ENCODE measurements at places on chromosomes 16 and 17.

DNA sequence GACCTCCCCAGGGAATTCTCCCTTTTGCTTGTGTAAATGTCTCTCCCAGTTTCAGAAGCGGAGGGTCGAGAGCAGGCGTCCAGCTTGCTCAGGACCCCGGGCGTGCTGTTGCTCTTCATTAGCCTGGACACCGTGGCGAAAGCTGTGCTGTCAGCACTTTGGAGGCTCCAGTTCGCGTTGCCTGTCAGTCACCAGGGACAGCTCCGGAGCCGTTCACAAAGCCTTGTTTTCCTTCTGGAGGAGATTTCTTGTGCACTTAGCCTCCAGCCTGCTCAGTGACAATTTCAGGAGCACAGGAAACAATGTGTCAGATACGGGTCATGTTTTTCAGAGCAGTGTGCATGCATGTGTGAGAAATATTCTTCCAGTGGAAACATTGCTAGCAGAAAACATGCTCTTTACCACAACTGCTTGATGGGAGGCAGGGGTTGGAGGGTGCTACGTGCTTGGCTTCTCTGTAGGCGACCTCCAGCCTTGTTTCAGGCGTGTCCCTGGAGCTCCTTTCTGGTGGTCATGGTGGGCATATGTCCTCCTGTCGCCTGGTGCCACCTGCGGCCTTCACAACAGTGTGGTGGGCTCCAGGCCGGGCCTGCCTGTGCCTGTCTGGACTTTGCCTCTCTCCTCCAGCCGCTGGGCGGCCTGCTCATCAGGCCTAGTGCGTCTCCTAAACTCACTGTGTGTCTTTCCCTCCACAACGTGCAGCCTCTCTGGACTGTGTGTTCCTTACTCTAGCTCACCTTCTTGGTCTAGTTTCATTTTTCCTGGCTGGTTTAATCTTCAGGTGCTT lies 29.0 kb downstream of the ZNF750 start:
- DNase-seq: no peak

- no peak for DNase-seq
Observed at GRCh38 chr16:75921281-75921680, 195.0 kb upstream of the CPHXL start.

DNA sequence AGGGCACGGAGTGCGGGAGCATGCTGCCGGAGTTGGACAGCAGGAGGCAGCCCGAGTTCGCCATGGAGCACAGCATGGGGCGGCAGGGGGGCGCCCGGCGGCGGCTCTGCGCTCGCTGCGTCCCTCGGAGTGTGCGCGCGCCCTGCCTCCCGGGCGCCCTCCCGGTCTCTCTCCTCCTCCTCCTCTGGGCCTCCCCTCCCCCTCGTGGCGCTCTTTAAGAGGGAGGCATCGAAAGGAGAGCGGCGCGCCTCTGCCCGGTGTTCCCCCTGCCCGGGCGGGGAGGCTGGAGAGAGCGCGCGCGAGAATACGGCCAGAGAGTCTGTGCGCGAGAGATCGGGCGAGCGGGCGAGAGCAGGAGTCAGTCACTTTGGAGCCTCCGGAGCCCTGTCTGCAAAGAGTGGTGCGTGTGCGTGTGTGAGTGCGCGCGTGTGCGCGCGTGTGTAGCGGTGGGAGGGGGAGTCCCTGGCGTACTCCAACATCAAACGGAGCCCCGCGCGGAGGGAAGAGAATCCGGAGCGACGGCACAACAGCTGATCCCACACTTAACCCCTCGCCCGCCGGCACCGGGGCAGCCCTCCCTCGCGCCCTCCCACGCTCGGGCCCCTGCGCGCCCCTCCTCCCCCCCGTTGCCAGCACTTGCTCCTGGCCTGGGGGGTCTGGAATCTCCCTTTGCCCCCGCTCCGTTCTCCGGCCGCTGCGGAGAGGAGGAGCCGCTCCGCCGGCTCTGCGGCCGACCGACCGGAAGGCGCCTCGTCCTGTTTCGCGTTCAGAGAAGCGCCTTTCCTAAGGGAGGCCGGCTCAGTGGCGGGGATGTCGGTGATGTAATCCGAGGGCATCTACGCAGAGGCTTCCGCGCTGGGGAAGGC lies 108.9 kb downstream of the ENGASE start:
- DNase-seq: no peak

- DNase-seq: no peak
Observed at GRCh38 chr16:1877804-1878203, 5.8 kb upstream of the MEIOB start.

DNA sequence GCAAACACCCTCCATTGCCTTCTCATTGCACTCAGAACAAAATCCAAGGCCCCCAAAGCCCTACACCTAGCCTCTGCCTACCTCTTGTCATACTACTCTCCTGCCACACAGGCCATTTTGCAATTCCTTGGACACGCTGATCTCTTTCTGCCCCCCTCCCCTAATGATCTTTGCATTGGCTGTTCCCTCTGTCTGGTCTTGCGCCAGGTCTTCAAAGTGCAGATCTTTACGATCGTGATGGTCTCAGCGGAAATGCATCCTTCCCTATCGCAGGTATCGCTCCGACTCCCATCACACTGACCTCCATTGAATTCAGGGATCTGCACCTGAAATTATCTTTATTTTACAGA lies 777 bp upstream of the MOSMO start:
- DNase-seq: no peak

GRCh38 chr16:6122401-6122800 lies 1024.8 kb upstream of the EEF2KMT start:
- DNase-seq: no peak

GRCh38 chr17:8700546-8700945 lies 44.1 kb downstream of the CCDC42 start:
- no peak for DNase-seq

GRCh38 chr16:46918905-46919792 lies 35.0 kb downstream of the GPT2 start:
- no peak for DNase-seq

DNA sequence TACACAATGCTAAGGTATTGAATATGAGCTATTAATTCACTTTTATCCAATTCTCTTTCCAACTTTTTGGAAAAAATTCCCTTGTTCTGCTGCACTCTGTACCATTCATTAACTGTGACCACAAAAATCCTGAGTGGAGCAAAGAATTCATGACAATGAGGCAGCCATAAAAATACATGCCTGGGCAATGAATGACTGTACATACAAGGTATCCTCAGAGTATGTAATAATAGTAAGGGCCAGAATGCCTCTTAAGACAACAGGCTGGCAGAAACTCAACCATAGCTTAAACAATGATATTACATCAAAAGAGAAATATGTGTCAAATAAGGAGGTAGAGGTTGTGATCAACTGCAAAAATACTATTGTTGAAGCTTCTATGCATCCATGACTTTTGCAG lies 74.7 kb upstream of the CA10 start:
- DNase-seq: no peak

GRCh38 chr16:80731915-80732314 lies 72.5 kb downstream of the CDYL2 start:
- no peak for DNase-seq

DNA sequence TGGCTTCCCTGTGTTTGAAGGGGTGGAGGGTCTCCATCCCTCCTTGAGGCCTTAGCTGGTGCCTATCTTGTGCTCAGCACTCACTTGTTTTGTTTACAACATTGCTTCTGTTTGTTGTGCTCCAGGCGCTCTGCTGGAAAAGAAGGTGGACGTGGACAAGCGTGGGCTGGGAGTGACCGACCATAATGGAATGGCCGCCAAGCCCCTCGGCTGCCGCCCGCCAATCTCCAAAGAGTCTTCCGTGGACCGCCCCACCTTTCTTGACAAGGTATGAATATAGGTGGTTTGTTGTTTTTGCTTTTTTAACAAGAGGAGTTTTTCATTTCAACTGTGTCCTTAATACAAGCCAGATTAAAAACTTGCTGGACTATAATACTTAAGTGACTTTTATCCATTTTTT lies 53.5 kb downstream of the TMC6 start:
- DNase-seq: no peak

DNA sequence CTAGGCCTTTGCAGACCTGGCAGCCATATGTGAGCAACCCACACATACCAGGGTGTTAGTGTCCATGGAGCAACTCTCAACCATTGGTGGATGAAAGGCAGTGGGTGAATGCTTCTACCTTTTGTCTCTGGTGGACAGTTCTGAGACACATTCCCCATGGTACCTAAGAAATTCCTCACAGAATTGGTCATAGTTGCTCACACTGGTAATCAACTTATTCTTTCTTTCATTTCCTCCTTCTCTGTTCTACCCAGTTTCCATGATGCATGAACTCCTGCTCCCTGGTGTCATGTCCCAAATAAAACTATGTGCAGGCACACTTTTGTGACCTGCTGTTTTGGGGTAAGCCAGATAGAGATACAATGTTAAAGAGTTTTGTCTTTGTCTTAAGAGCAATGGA lies 33.2 kb upstream of the MPHOSPH6 start:
- no peak for DNase-seq

GRCh38 chr16:55036371-55036821 lies 105.7 kb downstream of the IRX5 start:
- DNase-seq: no peak

DNA sequence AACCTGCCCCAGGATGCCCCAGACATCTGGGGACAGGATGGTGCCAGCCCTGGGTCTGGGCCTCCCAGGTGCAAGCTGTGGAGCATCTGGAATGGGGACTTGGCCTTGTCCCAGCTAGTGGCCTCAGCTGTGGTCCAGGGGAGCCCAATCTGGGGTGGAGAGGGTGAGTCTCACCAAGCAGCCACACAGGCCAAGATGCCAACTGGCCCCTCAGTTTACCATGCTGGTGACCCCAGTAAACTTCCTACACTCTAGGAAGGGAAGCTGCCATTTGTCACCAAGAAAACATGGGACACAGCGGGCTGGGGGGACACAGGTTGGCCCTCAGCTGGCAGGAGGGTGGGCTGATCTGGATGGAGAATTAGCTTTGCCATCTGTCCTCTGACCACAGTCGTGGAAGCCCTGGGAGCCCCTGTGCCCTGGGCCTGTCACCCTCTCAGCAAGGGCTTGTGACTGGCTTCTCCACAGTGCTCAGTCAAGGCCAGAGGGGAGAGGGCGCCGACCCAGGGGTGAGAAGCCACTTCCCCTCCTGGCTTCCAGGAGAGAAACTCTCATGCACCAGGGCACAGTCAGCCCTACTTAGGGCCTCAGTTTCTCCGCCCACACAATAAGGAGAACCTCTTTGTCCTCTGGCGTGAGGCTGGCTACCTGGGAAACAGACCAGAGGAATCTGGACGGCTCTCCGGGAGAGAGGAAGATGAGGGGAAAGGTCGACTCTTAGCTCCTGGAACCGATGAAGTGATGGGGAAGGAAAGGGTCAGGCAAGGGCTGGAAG lies 126.4 kb upstream of the SMURF2 start:
- DNase-seq: no peak

GRCh38 chr17:75367312-75367711 lies 38.2 kb downstream of the GRB2 start:
- peak; percentile 31 for DNase-seq

GRCh38 chr16:85900027-85900792 lies 1.2 kb downstream of the IRF8 start:
- no peak for DNase-seq

GRCh38 chr17:61750656-61751055 lies 112.7 kb downstream of the BRIP1 start:
- no peak for DNase-seq

DNA sequence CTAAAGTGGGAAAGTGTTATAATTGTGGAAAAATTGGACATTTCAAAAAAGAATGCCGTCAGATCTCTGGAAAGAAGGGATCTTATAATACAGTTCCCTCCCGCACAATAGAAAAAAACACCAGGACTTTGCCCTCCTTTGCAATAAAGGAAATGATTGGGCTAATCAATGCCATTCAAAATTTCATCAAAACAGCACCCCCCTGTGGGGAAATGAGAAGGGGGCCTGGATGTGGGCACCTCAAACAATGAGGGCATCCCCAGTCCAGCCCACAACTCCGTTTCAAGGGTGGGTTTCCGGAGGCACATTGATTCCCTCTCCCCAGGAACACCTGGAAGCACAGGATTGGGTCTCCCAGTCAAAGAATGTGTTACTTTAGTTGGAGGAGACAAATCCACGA lies 26.1 kb downstream of the CD300LG start:
- no peak for DNase-seq

- DNase-seq: no peak
Observed at GRCh38 chr16:54072237-54072636, 214.3 kb downstream of the IRX3 start.

DNA sequence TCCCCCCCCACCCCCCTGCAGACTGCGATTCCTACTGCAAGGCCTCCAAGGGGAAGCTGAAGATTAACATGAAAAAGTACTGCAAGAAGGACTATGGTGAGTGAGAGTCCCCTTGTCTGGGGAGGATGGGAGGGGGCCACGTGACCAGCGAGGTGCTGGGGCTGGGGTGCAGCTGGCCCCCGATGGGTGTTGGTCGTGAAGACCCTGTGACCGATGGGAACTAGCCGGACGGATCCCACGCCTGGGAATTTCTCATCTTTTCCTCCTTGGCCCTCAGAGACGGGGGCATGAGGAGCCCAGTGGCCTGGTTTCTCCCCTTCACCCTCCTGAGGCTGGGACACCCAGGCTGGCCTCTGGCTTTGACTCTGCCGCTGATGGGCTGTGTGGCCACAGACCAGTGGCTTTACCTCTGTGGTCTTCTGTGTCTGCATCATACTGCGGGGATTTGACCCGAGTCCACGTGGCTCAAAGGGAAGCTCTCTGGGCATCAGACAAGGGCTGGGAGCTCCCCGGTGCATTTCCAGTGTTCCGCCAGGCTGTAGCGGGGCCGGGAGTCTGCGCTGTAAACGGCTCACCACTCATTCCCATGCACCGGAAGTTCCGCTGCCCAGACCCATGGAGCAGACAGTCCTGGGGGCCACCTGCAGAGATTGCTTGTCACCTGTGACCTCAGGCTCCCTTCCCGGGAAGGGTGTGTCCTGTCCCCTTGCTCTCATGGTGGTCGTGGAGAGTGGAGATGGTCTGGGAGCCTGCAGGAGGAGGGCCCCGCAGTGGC lies 200.0 kb downstream of the NTN1 start:
- DNase-seq: no peak

DNA sequence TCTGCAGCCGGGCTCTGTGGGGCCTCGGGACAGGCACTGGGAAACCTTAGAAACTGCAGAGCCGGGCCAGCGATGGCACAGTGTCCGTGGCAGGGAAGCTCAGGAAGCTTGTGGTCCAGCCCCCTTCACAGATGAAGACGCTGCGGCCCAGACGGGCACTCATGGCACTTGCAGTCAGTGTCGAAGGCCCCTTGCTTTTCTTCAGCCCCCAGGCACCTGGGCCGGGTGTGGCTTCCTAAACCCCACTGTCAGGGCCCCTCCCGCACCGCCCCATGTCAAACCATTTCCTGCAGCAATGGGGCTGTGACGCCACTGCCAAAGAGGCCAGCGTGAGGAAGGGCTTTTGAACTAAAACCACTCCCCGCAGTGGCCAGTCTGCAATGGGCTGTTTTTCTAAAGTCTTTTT lies 164.0 kb downstream of the LAT start:
- DNase-seq: no peak

GRCh38 chr17:42519546-42520491 lies 16.2 kb upstream of the NAGLU start:
- peak; percentile 100 for DNase-seq

DNA sequence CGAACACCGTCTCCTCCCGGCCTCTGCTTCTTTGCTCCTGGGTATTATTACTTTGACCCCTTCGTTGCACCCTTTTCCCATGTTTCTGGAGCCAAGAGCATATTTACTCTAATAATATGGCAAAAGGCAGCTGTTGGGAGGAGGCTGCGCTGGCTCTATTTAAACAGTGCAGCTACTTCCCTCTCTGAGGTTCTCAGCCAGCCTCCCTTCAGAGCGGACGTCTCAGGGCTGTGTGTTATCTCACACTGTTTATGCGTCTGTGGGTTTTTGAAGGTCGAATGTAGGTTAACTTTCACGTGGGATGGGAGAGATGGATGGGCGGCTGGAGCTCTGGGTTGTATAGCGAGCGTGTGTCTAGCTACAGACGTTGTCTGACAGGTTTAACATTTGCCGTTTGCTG lies 45.3 kb downstream of the COX4I1 start:
- no peak for DNase-seq

- no peak for DNase-seq
Observed at GRCh38 chr17:78130090-78130436, 508 bp upstream of the TMC8 start.
